GM23248 (cell line): ENCODE measurements at places on chromosomes 13 and 19. TPM values are rescaled to one million over a fixed set of nuclear protein-coding genes. Genes with fewer than 3 reads are reported as not detected.

- no peak for DNase-seq
These were observed 684.5 kb upstream of the SLITRK1 start for GRCh38 chr13:84566780-84567179.

DNA sequence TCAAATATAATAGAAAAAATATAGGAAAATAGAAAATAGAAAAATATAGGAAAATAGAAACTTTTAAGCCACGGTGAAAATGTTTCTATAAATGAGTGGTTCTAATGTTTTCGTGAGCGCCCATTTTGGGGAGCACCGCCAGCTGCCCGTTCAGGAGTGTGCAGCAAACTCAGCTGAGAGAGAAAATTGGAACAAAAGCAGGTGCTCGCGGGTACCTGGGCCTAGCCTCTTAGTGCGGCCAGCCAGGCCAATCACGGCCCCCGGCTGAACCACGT is 204 bp upstream of the PDX1 start:
- DNase-seq, result no peak

DNA sequence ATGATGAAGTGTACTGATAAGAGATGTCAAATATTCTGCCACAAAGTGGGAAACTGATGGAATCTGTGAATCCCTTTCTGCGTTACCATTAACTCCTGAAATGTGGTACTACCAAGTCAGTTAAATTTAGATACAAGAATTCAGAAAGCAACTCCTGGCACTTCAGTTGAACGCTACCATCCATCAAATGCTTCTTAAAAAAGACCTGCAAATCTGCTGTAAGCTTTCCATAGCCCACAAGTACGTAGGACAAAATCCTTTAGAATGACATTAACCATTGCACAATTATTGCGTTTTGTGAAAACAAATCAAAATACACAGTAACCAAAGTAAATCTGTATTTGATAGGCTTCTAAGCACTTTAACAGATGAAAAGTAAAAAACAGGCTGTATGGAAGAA is 5.4 kb downstream of the SMAD9 start:
- no peak for DNase-seq

GRCh38 chr13:32056316-32056715 is 24.7 kb downstream of the FRY start:
- DNase-seq, result no peak

GRCh38 chr13:82506805-82507414 is 1375.4 kb downstream of the SLITRK1 start:
- no peak for DNase-seq

DNA sequence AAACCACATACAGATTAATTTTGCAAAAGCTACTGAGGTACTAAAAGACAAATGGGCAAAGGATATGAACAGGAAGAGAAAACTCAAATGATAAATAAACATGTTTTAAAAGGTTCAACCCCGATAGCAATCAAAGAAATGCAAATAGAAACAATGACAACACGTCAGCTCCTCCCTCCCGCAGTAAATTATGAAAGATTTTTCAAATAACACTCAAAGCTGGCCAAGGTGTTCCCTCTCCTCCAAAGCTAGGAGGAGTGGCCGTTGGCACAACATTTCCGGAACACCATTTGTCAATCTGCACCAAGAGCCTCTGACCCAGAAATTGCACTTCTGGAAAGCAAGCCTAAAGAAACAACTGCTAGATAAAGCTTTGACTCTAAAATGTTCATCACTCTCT is 28.3 kb downstream of the INSR start:
- DNase-seq, result no peak

GRCh38 chr19:4524808-4525562 is 6.7 kb upstream of the PLIN4 start:
- DNase-seq, result peak; percentile 52

Gene PTGER1
- total RNA-seq, result 0.22 and 2.5 TPM in 2 replicates

Gene ZNF541
- not detected in 2 replicates for total RNA-seq

Gene WDR87
- total RNA-seq, result not detected in 2 replicates
